ENCODE measurements at places on chromosomes 2 and 18. TPM values are rescaled to one million over a fixed set of nuclear protein-coding genes. Genes with fewer than 3 reads are reported as not detected.

- DNase-seq: no peak
Observed at GRCh38 chr2:74682501-74682900, 28.5 kb downstream of the SEMA4F start.

- no peak for DNase-seq
Observed at GRCh38 chr2:215429424-215429823, 6.4 kb downstream of the FN1 start.

GRCh38 chr2:38523728-38524437 lies 78.8 kb downstream of the HNRNPLL start:
- no peak for DNase-seq

GRCh38 chr18:74595431-74595830 lies 2.2 kb upstream of the ZNF407 start:
- no peak for DNase-seq

DNA sequence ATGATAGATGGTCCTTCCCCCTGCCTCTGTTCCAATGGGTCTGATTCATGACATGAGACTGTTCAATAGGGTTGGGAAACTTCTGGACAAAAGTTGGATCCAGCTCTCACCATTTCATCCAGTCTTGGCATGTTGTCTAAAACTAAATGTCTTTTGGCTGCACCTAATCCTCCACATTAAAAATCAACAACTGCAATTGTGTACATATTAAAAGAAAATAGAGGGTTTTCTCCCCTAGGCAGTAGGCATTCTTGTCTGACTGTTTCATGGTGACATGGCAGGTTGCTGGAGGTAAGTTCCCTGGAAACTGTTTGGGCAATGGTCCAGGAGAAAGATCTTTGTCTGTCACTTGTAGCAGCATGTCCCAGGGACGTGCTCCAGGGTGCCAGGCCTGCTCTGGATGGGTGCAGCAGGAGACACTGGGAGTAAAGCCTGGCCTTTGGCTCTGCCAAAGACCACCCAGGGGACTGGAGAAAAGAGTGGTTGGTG lies 135.8 kb downstream of the TCF4 start:
- DNase-seq: peak; percentile 68

Gene PARD3B
- total RNA-seq: 11.6 TPM

DNA sequence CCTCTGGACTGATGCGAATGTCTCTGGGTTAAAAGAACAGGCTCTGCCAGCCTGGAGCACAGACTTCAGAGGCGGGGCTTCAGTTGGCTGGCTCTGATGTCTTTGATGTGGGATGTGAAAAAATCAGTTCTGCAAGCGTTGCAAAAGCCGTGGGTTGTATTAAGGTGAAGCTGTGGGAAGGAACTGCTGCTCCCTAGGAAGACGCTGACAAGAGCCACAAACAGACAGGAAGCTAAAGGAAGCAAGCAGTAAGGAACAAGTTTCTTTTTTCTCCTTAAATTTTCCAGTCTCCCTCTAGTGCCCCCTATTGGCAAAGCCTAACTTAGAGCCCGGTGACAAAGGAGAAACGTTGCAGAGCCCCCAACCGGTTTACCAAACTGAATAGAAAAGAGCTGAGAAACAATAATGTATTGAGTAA lies 239.0 kb downstream of the CCDC178 start:
- peak; percentile 38 for DNase-seq

Gene HOXD13
- not detected for total RNA-seq

- peak; percentile 90 for DNase-seq
Observed at GRCh38 chr2:174035981-174036742, 71.0 kb upstream of the SP3 start.

Gene FHOD3
- total RNA-seq: 5.3 TPM

DNA sequence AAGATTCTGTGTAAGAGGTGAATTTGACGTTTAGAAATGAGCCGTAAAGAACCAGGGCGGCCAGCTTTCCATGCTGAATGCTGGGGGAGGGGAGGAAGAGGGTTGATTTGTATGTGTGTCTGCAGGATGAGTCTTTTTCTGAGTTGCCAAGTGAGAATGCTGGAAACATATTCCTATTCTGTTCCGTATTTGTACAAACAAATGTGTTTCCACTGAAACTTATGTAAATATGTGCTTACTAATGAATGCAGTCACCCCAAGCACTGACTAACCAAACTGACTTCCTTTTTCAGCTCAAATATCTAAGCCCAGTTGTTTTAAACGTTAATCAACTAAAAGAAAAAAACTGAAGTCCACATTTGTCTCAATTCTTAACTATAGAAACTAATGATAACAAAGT lies 74.9 kb upstream of the APCDD1 start:
- no peak for DNase-seq

Gene PDCD1
- total RNA-seq: not detected

- DNase-seq: no peak
Observed at GRCh38 chr18:77209587-77209986, 40.1 kb upstream of the GALR1 start.

DNA sequence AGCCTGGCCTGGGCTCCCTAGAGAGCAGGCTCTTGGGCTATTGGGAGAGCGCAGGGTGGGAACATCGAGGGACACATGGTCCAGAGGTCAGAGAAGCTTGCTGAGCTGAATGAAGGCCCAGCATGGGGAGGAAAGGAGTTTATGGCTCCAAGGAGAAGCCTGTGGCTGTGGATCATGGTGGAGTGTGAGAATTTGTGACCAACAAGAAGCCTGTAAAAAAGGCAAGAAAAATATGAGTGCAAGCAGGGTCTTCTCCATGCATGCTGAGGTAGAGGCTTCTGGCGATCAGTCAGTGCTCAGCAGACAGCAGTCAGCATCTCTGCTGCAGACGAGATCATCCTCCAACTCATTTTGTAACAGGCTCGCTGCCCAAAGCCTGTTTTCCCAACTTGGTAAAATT lies 1.3 kb upstream of the SCYGR3 start:
- DNase-seq: no peak

GRCh38 chr2:230410263-230410662 lies 5.7 kb upstream of the SP100 start:
- DNase-seq: no peak

Gene PJVK
- total RNA-seq: 7.4 TPM

GRCh38 chr2:55430211-55430975 lies 10.7 kb upstream of the CCDC88A start:
- DNase-seq: peak; percentile 25

DNA sequence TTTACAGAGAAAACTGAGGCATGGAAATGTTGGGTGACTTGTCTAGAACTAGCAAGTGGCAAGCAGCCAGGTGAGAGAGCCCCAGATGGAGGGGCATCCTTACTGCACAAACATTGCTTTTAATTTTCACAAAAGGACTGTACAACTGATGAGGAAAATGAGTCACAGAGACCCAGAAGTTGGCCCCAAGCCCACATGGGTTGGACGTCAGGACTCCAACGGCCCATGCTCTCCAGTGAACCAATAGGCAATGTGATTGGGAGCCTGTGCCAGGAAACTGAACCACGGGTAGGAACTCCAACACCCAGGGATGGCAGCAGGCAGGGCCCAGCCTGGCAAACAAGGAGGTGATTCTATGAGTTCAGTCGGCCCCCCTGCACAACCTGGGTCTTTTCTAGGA lies 50.8 kb downstream of the PID1 start:
- DNase-seq: peak; percentile 53
